ENCODE measurements at places on chromosomes 11 and 22.

DNA sequence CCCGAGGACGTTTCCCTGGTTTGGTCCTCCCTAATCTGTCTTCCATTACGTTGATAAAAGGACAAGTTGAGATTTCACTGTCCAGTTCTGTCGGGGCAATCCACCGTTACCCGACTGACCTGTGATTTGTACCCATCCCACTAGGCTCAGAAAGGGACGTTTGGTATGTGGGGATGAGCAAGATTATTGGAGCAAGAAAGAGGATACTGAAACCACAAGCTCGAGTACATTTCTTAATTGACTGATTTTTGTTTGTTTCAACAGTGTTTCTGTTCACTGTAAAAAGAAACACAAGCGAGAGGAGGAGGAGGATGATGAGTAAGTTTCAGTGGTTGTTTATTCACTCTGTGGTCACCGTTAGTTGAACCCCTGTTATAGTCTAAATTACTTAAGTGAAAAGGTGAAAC, 969 bp downstream of the CCDC117 start:
- DNase-seq = no peak

- no peak for DNase-seq
Measured at GRCh38 chr22:37897807-37898206, 8.3 kb upstream of the MICALL1 start.

DNA sequence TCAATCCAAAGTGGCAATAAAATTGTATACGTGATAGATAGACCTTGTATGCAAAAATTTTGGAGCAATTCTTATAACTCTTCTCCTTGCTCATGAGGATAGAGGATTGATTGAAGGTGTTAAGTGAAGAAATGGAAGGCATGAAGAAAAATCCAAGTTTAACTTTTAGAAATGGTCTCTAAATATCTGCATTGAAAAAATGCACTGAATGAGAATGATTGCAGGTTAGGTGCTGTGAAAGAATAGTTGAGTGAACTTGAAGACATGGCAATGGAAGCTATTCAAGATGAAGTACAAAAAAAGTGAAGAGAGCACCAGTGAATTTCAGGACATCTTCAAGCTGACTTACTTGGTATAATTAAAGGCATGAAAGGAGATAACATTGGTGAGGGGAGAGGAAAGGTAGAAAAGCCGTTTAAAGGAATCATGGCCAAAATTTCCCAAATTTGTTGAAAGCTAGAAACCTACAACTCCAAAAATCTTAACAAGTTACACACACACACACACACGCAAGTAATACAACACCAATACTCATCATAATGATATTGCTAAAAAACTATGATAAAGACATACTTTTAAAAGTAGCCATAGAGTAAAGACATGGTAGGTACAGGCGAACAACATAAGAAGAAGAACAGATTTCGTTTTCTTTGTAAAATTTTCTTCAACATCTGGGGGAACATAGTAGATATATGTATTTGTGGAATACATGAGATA, 96.3 kb downstream of the GGTLC2 start:
- DNase-seq = no peak

DNA sequence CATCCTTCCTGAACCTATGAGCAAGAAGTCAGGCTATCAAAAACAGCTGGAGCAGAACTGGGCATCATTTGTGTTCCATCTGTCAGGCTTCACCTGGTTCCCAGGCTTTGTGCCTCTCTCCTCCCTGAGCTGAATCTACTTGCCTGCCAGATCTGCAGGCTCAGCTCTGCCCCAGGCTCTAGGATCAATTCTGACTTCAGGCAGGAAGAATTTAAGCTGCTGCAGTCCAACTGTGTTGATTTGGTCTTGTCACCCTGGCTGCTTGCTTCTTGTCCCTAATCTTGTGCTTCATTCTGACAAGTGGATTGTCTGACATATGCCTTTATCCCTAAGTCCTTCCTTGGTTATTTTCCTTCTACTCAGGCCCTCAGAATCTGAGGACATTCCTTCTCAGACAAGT, 31.6 kb upstream of the CADM1 start:
- no peak for DNase-seq

- no peak for DNase-seq
Measured at GRCh38 chr11:68810164-68810563, 31.6 kb downstream of the CPT1A start.

DNA sequence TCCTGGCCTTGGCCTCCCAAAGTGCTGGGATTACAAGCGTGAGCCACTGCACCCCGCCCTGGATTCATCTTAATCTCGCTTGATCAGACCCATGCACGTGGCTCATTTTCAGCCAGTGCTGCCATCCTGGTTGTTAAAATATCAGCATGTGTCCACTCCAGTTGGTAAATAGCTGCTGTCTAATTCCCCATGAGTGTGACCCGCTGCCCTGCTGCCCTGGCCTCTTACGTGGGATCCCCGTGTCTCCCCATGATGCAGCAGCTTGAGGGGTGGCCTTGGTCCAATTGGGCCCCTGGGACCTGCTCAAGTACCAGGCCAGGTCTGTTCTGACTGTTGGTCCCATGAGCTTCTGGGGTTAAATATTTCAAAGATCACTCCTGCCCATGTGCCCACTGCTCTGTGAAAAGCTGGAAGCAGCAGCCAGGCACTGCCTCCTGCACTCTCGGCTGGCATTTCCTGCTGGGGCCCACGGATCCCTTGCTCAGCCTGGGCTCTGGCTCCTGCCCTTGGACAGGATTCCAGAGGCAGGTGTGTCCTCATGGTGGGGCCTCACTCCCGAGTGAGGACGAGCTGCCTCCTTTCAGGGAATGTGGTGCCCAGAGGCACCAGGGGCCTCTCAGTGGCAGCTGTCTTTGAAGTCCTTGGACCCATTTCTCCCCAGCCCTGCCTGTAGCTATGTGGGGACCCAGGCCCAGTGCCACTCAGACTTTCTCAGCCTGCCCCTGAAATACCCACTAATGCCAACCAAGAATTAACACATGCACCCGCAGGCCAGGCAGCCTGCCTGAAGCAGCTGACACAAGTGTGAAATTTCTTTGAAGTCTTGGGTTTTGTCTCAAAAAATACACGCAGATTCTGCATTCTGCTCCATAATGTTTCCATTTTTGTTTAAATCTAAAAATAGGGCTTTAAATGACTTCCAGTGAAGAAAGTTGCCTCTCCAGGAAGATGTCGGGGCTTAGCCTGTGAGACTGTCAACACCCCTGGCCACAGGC, 38.1 kb upstream of the PRDM11 start:
- no peak for DNase-seq

DNA sequence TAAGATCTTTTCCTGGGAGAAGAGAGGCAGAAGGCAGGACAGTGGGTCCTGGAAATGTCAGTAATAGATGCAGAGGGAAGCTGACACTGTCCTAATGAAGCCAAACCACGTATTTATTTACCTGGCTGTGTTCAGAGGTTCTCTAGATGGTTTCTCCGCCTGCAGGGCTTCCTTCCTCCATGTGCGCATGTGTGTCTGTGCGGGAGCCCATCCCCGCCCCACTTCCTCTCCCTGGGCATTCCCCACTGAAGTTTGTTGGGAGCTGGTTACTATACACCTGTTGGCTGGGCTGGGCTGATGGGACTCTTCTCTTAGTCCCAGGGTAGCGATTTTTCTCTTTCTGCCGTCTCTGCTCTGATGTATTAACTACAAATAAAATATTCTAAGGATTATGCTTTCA, 204.9 kb upstream of the TBCEL start:
- DNase-seq = no peak

- DNase-seq = no peak
Measured at GRCh38 chr11:112689851-112690250, 271.4 kb upstream of the NCAM1 start.

GRCh38 chr11:4076774-4077173, 17.8 kb upstream of the RRM1 start:
- DNase-seq = no peak

- DNase-seq = no peak
Measured at GRCh38 chr11:118012083-118012669, 26.0 kb downstream of the IL10RA start.

DNA sequence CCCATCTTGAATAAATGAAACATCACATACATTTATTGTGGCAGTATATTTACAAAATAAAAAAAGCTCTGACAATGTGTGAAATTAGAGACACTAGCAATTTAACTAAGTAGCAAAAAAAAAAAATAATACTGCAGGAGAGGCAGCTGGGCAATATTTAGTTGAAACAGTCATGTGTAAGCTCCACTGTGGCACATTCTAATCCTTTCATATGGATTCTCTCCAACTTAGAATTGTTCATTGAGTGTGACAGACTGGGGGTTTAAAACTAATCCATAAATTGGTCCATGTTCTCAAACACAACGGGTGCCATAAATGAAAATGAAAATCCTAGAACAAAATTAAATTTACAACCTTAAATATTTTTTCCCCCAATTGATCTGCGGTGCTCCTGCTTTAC, 302.1 kb downstream of the CADM1 start:
- DNase-seq = no peak

DNA sequence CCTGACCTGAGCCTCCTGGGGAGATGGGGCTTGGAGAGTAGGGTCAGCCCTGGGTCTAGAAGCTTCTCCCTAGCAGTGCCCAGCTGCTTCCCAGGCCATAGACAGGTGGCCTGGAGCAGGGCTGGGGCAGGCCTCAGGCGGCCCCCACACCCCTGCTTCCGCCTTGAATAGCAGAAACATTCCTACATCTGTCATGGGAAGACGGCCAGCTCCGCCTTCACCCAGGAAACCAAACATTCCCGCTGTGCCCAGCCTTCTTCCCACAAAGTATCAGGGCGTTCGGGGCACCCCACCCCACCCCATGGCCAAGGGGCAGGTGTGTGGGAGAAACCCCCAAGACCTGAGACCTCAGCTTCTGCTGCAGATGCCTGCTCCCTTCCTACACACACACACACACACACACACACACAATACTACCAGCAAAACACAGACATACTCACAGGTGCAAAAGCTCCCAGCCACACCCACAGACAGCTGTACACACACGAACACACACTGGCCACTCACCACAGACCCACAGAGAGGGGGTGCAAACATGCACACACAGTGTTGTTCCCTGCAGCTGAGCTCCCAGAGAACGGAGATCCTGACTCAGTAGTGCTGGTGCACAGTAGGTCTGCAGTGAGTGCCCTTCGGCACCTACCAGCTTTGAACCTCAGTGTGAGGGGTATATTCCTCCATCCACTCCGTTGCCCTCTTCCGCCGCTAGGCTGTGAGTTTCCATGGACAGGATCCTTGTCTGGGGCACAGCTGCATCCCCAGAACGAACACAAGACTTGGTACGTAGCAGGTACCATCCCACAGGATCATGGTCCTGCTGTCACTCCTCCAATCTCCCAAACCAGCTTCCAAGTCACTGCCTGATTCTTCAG, 37.4 kb downstream of the PDGFB start:
- no peak for DNase-seq

DNA sequence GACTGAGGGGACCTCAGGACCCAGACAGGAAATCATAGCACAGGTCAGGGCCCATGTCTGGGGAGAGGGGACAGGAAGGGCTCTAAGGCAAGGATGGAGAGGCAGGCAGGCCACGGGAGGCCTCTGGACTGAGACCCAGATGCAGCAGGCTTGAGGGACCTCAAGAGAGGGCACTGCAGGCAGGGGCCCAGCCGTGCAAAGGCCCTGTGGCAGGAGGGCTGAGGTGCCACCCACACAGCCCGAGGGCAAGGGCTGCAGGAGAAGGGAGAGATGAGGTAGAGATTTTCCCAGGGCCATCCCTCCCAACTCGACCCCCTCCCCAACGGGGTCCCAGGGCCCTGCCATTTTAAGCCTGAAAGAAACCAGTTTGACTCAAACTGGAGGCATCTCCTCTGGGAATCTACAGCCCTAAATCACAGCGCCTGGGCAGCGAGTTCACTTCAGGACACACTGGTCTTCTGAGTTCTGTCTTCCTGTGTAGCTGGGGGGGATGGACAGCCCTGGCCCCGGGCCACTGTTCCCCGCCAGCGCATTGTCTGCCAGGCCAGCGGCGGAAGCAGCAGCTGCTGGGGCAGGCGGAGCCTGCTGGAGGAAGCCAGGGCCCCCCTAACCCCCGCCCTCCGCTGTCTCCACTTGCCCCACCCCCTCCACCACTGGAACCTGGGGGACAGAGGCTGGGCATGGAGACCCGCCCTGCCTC, 20.3 kb upstream of the WNT7B start:
- DNase-seq = no peak

Data from stimulated activated CD4-positive, alpha-beta T cell treated with anti-CD3 and anti-CD28 coated beads, Interleukin-4, amount 100 ng/mL, for 48 hours (primary cell).